ENCODE measurements at places on chromosomes 5 and 9. TPM values are rescaled to one million over a fixed set of nuclear protein-coding genes. Genes with fewer than 3 reads are reported as not detected.

The ADRA1B gene
- not detected for total RNA-seq

The TNC gene
- 17.6 TPM for total RNA-seq

The THBS4 gene
- total RNA-seq, result not detected

DNA sequence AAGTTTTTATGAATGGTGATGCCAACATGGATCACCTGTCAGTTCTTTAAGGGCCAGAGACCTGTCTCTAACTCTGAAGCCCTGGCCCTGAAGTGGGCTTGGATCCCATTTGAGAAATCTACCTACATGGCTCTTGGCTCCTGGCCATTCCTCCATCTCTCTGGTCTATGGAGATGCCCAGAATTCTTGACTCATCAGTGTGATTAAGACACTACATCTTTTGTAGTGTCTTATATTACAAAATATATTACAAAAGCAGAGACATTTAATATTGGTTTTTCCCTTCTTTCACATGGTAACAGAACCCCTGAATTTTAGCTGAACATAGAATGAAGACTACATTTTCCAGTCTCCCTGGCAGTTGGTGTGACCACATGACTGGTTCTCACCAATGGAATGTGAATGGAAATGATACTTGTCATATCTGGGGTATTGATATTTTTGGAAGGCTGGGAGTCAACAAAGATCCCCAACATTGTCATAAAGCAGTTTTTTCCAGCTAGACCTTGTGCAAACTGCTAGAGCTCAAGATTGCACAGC is 198.3 kb downstream of the SREK1 start:
- DNase-seq, result no peak

GRCh38 chr5:16926417-16926816 is 9.7 kb downstream of the MYO10 start:
- DNase-seq, result no peak

GRCh38 chr9:114452219-114453165 is 52.8 kb downstream of the WHRN start:
- no peak for DNase-seq

DNA sequence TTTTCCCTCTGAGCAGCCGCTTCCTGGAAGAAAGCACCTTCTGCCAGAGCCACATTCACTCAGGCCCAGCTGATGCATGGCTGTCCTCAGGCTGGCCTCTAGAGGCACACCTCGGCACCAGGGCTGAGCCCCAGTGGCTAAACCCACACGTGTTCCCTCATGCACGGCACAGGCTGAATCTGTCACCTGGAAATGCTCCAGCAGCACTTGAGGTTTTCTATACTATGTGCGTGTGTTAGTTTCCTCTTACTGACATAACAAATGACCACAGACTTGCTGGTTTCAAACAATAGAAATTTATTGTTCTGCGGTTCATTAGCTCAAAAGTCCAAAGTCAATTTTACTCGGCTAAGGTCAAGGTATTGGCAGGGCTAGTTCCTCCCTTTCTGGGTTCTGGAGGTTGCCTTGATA is 141.4 kb downstream of the LRRC70 start:
- DNase-seq, result peak; percentile 58

- no peak for DNase-seq
These were observed 12.5 kb upstream of the BTF3 start for GRCh38 chr5:73485715-73486114.

GRCh38 chr5:72308853-72309191 is 11.2 kb downstream of the MRPS27 start:
- no peak for DNase-seq

- no peak for DNase-seq
These were observed 52.8 kb downstream of the MLLT3 start for GRCh38 chr9:20569525-20569924.

DNA sequence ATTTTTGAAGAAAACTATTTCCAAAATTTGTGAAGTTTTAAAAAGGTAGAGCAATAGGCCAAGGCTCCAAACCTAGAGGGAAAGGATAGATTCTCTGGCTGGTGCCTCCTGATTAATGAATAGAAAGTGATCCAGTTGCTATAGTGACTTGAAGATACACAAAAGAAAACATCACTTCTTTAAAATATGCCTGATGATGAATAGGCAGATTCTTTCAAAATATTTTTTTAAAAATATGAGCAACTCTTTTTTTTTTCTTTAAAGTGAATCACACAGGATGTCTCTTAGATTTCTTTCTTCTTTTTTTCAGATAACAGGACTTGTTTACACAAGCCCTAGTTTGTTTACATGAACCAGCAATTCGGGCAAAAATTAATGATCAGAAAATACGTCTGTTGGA is 124.4 kb downstream of the RFK start:
- no peak for DNase-seq

DNA sequence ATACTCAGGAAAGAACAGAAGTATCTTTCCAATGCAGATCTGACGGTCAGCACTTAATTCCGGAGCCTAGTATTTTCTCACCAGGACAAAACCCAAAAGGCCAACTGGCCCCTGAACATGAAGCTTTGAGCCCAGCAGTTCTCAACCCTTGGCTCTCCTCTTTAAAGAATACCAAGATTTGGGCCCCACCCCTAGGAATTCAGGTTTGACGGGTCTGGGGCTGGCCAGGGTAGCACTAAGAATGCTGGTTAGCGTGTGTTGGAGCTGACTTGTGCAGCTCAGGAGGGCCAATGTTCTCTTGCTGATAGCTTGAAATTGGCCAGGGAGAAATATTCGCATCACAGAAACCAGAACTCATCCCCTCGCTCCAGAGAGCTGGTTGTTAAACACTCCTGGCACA is 88.3 kb upstream of the PTCH1 start:
- DNase-seq, result no peak

DNA sequence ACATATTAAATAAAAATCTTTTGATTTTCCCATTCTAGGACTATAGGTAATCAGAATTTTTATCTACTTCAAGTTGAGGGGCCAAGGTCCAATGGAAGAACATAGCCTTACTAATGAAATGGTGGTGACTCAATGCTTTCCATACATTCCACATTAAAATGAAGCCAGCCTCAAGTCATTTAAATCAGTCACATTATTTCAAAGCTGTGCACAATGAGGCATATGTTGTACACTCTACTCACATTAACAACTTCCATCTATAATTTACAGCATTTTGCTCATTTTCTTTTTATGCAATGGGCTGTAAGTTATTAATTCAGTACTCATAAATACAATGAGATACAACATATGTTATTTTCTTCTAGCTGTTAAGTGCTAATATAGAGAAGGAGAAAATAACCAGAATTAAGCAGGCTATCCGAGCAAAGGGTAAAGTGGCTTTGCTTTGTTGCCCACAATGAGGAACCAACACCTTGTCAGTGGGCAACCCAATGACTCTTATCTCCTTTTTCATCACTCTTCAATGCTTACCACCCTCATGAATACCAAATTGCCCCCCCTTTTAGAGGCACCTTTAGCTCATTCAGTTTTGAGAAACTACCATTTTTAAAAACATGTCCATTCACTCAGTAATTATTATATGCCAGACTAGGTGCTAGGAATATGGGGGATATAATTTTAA is 52.4 kb downstream of the TTLL11 start:
- DNase-seq, result no peak

GRCh38 chr9:100294806-100295205 is 57.9 kb downstream of the TEX10 start:
- DNase-seq, result no peak

DNA sequence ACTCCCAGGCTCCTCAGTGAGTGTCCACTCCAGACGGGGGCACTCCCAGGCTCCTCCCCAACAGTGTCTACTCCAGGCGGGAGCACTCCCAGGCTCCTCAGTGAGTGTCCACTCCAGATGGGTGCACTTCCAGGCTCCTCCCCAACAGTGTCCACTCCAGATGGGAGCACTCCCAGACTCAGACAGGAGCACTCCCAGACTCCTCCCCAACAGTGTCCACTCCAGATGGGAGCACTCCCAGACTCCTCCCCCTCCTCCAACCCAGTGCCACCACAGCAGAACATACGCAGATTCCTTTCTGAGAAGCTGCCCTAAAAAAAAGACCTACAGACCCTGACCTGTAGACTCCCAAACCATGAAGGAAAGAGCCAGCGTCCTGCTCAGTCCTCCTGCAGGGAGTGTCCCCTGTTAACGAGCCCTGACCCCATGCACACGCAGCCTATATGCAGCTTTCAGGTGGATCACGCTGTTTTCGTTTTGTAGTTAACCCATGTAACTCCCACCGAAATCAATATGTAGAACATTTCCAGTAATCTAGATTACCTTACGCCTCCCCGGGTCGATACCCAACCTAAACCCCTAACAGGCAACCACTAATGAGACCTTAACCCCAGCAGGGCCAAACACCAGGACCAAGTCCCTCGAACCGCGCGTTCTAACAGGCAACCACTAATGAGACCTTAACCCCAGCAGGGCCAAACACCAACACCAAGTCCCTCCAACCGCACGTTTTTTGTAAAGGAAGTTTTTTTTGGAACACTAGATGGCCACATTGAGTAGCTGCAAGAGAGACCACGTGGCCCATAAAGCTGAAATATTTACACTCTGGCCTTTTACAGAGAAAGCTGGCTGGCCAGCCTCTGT is 15.7 kb downstream of the PNPLA7 start:
- peak; percentile 77 for DNase-seq

Data from Caco-2 (cell line).